ENCODE measurements at places on chromosomes 3 and 15.

DNA sequence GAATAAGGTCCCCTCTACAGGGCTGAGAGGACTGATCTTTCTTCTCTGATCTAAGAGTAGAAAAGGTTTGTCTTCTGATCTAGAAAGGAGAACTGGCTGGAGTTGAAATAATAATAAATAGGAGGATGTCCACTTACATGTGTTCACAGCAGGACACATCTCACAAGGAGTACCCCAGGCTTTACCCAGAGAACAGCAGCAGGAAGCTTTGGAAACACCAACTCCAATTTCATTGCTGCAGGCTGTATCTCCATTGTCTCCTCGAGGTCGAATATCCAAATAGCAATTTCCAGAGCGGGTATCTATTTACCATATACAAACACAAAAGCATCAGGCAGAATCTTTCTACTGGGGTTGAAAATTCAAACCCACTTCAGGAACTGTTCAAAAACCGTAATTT lies 136.6 kb downstream of the DUT start:
- no peak for DNase-seq

DNA sequence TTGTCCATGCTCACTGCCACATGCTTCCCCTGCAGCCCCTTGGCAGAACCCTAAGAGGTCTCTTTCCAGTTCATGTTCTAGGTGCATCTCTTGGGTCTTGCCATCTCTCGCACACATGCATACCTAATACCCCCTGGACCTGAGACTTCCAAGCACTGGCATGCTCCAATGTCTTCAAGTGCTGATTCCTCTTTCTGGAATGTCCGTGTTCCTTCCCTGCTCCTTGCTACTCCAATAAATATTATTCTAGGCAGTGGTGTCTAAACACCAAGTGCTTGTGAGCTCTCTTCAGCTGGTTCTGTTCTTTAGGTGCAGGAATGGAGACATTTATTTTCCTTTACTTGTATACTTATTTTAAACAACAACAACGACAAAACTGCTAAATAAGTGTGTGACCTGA lies 370.1 kb downstream of the LPP start:
- no peak for DNase-seq

GRCh38 chr15:78914027-78914764 lies 30.6 kb downstream of the CTSH start:
- no peak for DNase-seq

- no peak for DNase-seq
These were observed 80.1 kb downstream of the ASB7 start for GRCh38 chr15:100682468-100682867.

DNA sequence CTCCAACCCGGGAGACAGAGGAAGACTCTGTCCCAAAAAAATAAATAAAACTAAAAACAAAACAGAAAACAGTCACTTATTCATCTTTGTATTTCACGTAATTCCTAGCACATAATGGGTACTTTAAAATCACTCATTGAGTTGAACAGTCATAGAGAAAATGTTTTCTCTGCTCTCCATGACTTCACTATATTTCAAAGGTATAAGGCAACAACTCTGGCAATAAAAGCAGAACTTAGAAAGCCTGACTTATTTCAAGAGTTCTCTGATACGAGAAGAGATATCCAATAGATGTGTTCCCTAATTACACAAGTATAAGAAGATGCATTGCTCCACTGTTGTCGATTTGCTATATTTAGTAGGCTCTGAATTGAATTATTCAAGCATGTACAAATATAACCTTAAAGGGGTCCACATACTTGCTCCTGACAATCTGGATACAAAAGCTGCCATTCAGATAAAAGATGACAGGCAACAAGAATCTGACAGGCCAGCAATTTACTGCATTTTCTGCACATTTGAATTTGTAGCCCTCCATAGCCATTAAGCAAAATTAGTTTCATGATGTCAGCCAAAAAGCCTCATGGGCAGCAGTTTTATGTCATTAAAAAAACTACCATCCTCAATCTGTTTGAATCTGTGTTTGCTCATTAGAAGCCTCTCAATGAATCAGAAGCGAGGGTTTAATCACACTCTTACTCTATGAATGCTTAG lies 47.9 kb downstream of the PEAK1 start:
- no peak for DNase-seq

DNA sequence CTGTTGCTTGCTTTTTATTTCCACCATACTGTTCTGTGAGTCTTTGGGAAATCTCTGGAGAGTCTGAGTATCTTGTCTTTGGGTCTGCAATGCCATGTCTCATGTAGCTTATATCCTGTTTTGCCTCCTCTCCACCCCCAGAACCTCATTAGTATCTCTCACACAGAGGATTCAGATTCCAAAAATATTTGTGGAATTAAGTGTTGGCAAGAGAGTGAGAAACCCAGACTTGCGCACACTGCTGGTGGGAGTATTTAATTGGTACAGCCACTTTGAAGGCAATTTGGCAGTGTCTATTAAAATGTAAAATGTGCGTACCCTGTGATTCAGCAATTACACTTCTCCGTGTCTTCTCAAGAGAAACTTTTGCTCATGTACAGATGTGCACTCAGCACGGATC lies 68.6 kb downstream of the ZNF621 start:
- no peak for DNase-seq

DNA sequence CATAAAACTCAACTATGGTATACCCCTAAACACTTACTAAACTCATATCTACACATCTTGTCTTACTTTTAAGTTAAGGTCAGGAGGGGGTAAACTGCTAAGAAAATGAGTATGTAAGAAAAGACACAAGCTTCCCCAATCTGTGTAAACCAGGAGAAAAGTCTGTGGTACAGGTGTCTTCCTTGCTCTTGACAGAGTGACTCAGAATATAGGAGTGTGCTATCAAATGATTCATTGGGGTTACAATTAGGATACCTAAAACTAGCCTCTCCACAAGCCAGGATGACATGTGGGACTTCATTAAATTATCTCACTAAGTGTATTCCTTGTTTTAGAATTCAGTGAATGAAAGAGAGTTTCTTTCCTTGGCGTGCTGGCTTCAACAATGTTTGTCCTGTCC lies 274.8 kb downstream of the BBX start:
- no peak for DNase-seq

GRCh38 chr15:39584662-39585388 lies 3.9 kb downstream of the THBS1 start:
- DNase-seq: no peak

- DNase-seq: no peak
These were observed 378.4 kb upstream of the AGTR1 start for GRCh38 chr3:148319161-148319915.

DNA sequence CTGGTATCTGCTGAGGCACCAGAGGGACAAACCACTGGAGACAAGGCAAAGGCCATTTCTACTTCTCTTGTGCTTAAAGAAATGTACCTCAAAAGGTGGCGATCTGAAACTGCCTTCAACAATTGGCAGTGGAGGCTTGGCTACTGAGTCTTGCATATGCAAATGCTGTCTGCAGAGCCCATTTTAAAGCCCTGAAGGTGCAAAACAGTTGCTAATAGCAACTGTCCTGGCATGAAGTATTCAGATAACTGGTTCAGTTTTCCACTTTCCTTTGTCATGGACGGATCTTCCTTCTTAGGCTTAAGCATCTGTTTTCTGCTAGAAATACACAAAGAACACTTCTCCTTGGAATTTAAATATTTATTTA lies 71.4 kb upstream of the PSMD6 start:
- no peak for DNase-seq

DNA sequence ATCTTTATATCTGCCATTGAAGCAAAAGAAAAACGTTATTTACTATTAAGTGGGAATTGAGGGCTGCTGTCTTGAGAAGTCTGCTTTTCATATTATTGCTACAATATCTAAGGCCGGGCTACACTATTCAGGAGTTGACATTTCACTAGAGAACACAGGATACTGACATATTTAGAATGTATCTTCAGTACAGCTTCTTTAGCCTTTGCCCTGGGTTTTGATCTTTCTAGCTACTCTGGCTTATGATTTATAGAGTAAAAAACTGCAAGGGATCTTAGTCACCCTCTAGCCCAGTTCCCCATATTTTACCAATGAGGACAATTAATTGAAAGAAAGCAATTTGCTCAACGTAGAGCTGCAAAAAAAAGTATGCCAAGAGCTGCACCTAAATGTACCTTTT lies 307.4 kb upstream of the DPPA4 start:
- DNase-seq: no peak

DNA sequence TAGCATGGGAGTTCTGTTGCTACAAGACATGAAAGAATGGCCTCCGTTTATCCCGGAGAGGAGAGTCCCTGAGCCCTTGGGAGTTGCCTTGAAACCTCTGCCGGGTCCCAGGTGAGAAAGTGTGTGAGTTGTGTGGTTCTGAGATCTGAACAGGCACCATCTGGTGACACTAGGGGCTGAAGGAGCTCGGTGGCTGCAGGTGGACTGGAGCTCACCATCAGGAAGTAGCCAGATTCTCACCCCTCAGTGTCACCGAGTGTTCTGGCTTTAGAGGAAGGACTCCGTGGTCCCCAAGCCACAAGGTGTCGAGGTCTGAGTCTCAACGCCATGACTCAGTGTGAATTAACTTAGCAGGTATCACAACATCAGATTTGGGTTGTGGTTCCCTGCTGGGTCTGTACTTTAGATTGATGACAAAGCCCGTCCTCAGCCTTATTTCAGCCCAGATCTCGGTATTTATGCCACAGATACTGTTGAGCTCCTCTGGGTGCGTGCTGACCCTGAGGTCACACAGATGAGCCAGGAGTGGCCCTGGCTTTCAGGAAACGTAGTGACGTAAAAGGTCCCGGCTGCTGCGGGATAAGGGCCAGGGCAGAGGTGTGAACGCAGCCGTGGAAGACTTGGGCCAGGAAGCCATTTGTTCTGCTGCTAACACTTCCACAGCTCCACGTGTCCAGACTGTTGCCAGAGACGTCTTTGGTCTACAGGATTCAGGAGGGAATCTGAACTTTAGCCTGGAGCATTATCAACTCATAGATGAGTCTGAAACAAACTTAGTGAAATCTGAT lies 54.4 kb downstream of the PGPEP1L start:
- DNase-seq: no peak

DNA sequence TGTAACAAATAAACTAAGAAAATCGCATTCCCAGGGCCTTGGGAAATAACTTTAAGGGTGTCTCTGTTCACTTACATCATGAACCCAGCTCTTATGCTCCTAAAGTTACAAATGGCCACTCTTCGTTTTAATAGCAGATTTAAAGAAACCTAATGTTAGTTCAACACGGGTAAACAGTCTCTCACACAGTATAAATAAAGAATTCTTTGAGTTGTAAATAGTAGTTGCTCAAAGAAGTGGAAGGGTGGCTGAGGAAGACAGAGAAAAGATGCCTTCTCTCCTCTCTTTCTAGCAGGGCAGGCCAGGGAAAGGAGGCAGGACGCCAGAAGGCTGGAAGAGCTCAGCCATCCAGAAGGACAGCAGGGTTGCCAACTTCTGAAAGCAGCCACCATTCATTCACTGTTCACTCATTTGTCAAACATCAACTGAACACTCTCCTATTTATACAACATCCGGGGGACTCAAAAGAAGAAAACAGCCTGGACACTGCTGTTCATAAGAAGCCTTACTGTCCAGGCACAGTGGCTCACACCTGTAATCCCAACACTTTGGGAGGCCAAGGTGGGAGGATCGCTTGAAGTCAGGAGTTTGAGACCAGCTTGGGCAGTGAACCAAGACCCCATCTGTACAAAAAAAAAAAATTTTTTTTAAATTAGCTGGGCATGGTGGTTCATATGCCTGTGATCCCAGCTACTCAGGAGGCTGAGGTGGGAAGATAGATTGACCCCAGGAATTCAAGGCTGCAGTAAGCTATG lies 47.3 kb downstream of the WWTR1 start:
- DNase-seq: no peak

GRCh38 chr3:82202269-82202668 lies 440.8 kb upstream of the GBE1 start:
- DNase-seq: no peak

DNA sequence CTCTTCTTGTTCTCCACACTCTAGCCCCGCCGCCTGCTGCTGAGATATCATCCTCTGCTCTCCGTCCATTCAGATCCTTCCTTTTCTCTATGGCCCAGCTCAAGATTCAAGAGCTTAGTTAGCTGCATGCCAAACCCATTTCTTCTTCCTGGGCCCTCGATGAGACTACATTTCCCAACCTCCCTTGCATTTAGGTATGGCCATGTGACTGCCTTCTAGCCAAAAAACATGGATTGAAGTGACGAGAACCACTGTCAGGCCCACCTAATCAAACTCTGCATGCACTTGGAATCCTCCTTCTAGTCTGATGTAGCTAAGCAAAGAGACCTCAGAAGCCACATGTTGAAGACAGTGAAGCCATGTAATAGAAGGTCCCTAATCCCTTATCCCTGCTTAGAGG lies 308.2 kb downstream of the VPS13C start:
- DNase-seq: no peak

DNA sequence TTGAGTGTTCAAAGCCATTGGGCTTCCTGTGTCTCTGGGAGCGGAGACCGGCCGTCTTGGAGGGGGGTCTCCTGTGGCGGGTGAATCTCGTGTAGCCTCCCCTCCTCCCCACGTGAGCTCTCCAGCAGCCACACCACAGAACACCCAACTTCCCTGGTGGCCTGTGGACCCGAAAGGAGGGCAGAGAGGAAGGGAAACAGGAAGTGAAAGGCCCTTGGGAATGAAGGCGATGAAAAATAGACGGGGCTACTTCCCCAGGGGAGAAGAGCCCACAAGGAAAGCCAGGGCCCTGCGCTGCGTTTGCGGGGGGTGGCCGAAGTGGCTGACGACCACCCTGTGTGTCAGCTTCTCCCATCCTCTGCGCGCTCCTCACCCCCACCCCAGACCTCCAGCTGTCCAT lies 5.4 kb downstream of the ANKRD63 start:
- no peak for DNase-seq

- no peak for DNase-seq
These were observed 34.8 kb upstream of the MCTP2 start for GRCh38 chr15:94196531-94196930.

DNA sequence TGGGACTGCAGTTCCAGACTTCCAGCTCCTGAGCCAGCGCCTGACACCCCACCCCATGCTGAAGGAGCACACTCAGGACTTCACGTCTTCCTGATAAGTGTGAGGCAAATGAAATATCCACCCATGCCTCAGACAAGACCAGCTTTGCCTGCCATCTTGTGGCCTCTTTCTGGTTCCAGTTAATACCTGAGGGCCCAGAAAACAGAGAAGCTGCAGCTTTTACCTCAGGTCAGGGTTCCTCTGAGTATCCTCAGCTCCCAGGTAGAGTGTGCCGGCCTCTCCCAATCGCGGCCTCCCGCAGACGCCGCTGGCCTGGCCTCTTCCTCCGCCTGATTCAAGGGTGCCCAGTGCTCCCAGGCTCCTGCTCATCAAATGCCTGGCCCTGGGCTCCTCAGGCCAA lies 5.1 kb upstream of the KLHL6 start:
- no peak for DNase-seq
